ENCODE measurements at places on chromosomes 7 and 10. TPM values are rescaled to one million over a fixed set of nuclear protein-coding genes. Genes with fewer than 3 reads are reported as not detected.

SPRN gene
- 0.82 TPM for total RNA-seq

SPDYE6 gene
- not detected for total RNA-seq

TMEM176B gene
- 27.5 TPM for total RNA-seq

GPR15LG gene
- not detected for total RNA-seq

MAGI2 gene
- total RNA-seq: 8.0 TPM

Measured in tongue (tissue), 3 donors.